Putamen (tissue), 1 donor: ENCODE measurements at places on chromosomes 3 and 15.

- no peak for DNase-seq
Observed at GRCh38 chr15:86591994-86592735, 512.5 kb downstream of the AGBL1 start.

DNA sequence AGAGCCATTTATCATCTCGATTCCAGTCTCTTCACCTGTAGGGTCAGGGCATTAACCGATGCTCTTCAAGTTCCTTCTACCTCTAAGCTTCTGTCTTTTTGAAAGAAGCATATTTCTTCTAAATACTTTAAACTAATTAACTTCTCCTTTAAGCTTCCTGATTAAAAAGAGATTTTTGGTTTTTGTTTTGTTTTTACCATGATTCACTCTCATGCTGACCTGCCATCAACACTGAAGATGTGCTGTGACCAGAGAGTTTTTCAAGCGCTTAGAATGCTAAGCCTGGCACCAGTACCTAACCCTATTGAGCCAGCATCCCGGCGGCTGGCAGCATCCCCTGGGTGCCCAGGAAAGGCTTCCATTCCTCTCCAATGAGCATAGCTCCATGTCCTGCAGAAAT, 89.3 kb downstream of the FOXP1 start:
- DNase-seq: no peak

DNA sequence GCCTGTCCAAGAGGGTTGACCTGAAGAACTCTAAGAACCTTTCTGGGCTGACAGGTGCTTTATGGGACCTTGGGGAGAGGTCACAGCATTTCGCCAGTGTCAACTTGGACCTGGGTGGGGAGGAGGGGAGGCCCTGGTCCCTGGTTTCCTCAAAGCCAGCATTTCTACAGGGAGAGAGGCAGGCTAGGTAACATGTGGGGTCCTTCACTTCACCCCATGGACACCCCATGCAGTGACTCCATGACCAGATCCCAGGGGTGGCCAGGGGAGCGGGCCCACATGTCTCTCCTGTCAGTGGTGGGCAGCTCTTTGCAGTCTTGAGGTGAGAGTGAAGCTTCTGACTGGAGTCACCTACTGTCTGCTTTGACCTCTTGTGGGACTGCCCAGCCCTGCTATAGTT, 35.8 kb downstream of the GOLGA6L10 start:
- DNase-seq: no peak

- DNase-seq: no peak
Observed at GRCh38 chr3:196145468-196146262, 63.8 kb upstream of the TFRC start.

DNA sequence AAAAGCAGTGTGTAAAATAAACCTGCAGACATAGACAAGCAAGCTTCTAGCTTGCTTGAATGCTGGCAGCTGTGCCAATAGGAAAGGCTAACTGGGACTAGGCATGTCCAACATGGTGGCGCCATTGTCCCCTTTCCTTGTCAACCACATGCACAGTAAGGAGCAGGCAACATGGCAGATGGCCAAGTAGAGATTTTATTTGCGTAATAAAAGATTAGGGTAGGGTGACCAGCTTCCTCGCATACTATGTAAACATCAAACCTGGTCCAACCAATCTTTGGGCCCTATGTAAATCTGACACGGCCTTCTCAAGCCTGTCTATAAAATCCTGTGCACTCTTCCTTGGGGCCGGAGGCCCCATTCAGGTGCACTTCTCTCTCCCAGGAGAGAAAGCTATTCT, 575.4 kb upstream of the GOLIM4 start:
- DNase-seq: no peak

DNA sequence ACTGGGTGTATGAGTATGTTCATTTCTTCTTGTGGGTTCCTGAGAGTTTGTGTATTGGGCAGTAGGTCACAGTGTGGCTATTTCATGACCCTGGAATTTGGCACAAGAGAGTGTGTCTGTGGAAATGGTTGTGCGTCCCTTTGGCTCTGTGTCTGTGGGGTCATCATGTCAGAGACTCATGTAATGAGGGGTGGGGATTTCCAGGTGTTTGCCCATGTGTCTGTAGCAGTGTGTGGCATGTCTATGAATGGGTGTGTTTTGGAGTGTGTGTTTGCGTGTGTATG, 1.3 kb upstream of the GATA2 start:
- DNase-seq: no peak

DNA sequence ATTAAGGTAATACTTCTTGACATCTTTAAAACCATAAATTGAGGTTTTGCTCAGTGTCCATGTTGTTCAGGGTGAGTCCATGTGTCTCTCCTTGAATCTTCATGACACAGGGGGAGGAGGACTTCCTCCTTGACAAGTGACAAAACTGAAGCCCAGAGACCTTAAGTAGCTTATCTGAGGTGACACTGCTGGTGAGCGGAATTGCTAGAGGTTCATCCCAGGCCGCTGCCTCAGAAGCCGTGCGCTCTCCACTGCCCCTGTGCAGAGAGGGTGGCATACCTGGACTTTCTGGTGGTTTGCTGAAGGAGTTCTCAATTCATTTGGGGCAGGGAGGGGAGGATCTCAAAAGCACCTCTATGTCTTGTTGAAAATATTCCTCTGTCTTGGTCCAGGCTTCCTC, 23.2 kb upstream of the CCDC174 start:
- DNase-seq: no peak

DNA sequence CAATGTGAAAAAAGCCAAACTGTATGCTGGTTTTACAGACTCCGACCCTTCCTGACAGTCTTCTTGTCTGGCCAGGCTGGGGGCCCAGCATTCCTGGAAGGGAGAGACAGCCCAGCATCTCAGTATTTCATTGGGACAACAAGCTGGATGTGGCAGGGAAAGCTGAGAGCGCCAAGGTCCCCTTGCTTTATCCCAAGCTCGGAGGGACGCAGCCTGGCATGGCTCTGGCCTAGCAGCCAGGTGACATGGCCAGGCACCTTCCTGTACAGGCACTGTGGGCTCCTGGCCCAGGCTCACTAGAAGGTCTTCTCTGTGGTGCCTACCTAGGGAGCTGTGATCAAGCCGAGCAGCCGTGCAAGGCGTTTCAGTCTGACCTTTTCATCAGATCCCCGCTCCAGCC, 33.0 kb downstream of the UMPS start:
- no peak for DNase-seq

GRCh38 chr15:67047149-67047661, 18.2 kb upstream of the SMAD3 start:
- no peak for DNase-seq

- DNase-seq: peak; percentile 70
Observed at GRCh38 chr3:196689941-196690660, 21.9 kb downstream of the CEP19 start.

DNA sequence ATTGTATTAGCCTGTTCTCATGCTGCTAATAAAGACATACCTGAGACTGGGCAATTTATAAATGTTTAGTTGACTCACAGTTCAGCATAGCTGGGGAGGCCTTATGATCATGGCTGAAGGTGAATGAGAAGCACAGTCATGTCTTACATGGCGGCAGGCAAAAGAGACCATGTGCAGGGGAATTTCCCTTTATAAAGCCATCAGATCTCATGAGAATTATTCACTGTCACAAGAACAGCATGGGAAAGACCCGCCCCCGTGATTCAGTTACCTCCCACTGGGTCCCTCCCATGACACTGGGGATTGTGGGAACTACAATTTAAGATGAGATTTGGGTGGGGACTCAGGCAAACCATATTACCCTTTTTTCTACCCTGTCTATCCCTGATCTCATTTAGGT, 51.5 kb upstream of the MYZAP start:
- DNase-seq: no peak

- DNase-seq: no peak
Observed at GRCh38 chr3:71329817-71330216, 253.7 kb downstream of the FOXP1 start.

DNA sequence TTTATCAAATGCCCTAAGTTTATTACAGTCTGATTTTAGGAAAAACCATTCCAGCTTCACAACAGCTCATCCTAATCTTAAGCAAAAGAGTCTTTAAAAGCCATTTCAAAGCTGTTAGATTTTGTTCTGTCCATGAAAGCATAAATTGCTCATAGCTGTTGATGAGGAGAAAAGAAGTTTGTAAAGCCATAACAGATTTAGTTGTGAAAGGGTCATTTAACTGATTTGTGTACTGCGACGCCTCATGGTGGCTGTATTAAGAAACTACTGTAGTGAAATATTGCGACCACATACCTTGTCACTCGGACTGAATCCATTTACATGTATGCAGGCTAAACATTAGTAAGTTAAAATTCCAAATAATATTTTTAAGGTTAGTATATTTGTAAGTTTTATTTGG, 20.9 kb downstream of the BBX start:
- DNase-seq: peak; percentile 58

- no peak for DNase-seq
Observed at GRCh38 chr3:126014252-126014651, 45.3 kb downstream of the ROPN1B start.

- DNase-seq: no peak
Observed at GRCh38 chr3:153431076-153431475, 269.1 kb downstream of the RAP2B start.

GRCh38 chr3:113277414-113277813, 66.1 kb downstream of the BOC start:
- no peak for DNase-seq

- peak; percentile 26 for DNase-seq
Observed at GRCh38 chr3:144033240-144033589, 61.6 kb downstream of the DIPK2A start.

DNA sequence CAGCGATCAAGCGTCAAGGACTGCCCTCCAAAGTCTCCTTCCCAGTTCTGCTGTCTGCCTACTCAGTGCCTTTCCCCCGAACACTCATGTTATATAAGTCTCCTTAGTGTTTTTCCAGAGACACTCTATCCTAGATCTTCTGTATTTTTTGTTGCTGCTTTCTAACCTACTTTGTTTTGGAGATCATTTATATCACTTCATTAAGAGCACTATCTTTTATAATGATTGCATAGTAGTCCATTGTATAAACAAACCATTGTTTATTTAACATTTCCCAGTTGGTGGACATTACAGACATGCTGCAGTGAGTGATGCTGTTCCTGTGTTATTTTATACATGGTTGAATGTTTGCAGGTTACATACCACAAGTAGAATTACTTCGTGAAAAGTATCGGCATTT, 47.1 kb downstream of the SLC25A26 start:
- no peak for DNase-seq

DNA sequence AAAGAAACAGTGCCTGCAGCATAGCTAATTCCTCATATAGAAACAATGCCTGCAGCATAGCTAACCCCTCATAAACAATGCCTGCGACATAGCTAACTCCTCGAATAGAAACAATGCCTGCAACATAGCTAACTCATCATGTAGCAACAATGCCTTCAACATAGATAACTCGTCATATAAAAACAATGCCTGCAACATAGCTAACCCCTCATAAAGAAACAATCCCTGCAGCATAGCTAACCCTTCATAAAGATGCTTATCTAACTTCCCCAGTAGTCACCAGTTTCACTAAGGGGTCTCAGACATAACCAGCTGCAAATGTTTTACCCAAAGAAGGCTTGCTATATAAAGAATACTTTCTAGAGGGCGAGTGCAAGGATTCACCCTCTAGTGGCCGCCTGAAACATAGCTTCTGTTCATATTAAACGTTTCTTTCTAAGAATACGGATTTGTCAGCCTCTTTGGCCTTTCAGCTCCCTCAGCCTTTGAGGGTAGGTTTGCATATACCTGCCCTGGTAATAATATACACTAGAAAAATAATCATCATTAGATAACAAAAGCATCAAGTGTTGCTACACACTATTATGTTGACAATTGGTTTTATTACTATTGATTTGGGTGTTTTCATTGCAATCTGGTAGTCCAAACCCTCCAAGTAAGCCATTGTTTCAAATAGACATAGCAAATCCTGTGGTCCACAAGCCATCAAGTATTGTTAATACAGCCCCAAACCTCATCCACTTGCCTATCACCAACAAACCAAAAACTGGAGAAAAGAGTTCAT, 44.4 kb upstream of the FAN1 start:
- peak; percentile 8 for DNase-seq

GRCh38 chr3:40173227-40173721, 136.2 kb upstream of the EIF1B start:
- DNase-seq: peak; percentile 88

DNA sequence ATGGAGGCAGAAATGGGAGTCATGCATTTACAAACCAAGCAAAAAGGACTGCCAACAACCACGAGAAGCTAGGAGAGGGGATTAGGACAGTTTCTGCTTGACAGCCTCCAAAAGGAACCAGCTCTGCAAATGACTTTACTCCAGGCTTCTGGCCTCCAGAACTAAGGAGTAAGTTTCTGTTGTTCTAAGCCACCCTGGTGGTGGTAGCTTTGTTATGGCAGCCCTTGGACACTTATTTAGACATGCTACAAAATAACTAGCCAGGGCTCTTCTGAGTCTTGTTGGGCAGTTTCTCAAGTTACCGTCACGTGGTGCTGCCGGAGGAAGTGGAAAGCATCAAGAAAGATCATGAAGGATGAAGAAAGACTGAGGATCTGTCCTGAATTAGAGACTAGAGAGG, 386.5 kb downstream of the LRTM1 start:
- no peak for DNase-seq

- no peak for DNase-seq
Observed at GRCh38 chr3:63639806-63640205, 12.7 kb upstream of the SNTN start.

DNA sequence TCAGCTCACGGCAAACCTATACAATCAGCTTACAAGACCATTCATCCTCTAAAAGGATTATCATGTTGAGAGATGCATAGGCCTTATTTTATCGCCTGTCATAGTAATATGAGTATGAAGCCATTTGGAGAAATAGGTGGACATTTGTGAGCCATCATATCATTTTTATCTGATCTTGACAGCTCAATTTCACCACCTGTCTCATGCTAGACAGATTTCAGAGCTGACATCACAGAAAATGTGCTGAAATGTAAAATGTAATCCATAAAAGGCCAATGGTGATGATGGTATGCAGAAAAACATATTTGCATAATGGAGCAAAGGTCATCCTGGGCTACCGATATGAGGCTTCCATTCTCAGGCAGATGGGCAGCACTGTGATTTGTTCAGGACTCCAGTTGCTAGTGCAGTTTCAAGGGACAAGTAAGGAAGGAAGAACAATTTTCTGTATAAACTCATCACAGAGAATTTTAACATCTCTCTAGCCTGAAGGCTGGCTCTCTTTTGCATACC, 221.5 kb downstream of the ULK4 start:
- DNase-seq: no peak

DNA sequence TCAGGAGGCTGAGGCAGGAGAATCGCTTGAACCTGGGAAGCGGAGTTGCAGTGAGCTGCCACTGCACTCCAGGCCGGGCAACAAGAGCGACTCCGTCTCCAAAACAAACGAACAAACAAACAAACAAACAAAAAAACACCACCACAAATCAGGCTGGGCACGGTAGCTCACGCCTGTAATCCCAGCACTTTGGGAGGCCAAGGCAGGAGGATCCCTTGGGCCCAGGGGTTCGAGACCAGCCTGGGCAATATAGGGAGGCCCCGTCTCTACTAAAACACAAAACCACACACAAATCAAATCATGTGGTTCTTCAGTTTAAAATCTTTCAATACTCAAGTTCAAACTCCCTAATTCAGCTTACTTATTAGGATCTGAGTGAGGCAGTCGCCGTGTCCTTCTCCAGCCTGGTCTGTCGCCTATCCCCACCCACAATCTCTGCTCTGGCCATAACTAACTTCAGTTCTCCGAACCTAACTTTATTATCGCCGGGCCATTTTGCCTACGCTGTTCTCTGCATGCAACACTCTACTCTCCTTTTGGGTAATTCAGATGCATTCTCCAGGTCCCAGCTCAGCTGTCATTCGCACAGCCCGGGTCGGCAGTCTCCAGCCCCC, 660 bp upstream of the RTF1 start:
- DNase-seq: no peak

- no peak for DNase-seq
Observed at GRCh38 chr3:85589145-85589544, 630.4 kb downstream of the CADM2 start.

- DNase-seq: no peak
Observed at GRCh38 chr3:112498914-112499711, at the start of gene BTLA. Gene BTLA, minus strand, starts transcription at chr3:112499472. Its CDS starts 114 bp downstream, at chr3:112499358.
